ENCODE measurements at places on chromosomes 1 and 21.

GRCh38 chr1:29631361-29631760 lies 395.0 kb downstream of the PTPRU start:
- H3K36me3 ChIP-seq, result no peaks in the 10 kb centered on the region
- no peaks in the 10 kb centered on the region for H3K4me1 ChIP-seq
- H3K27ac ChIP-seq, result no peak overlapping the region
- H3K27me3 ChIP-seq, result no peaks in the 10 kb centered on the region
- peak; percentile 4 for DNase-seq

DNA sequence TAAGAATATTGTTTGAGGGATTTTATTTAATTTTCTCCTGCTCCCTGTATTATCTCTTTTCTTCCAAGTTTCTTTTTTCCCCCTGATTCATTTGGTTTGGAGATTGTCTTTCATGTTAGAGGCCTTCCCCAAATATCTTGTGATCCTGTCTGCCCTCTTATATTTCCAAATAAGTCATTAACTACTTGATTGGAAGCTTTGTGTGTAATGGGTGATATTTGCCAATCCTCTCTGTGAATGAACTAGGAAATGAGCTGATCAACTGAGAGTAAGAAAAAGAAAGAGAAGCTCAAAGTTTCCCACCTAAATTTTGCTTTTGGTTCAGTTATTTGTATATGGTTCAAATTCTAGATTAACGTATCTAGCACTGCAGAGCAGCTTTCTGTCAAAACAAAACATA lies 23.6 kb upstream of the LY9 start:
- DNase-seq, result no peak
- no peaks in the 10 kb centered on the region for H3K36me3 ChIP-seq
- H3K4me3 ChIP-seq, result no peak overlapping the region
- H3K27ac ChIP-seq, result no peak overlapping the region

DNA sequence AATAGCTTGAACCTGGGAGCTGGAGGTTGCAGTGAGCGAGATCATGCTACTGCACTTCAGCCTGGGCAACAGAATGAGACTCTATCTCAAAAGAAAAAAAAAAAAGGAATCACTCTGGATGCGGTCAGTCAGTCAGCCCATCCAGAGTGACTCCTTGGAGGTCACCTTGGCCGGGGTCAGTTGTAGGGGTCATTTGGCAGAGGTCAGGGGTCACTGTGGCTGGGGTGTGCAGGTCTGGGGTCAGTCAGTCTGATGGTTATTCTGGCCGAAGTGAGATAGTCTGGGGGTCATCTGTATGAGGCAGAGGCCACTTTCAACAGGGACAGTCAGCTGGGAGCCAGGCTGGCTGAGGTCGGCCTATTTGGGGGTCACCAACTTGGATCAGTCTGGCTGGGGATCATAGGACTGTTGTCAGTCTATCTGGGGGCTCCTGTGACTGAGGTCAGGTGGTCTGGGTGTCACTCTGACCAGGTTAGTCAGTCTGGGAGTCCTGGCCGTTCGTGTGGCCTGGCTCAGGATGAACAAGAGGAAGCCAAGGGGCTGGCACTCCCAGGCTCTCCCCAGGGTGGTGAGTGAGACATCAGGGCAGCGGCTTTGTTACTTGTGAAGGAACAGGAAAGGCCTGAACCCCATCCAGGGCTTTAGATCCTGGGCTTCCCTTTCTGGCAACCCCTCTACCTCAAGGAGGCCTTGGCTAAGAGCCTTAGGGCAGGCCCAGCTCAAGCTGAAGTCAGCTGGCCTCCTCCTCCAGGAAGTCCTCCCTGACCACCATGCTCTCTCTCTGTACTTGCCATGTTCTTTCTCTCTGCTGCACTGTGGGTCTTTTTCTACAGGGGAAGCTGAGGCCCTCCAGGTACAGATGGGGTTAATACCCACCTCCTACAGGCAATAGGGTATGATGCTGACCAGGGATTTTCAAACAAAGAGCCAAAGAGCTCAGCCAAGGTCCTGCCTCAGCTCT lies 15.1 kb downstream of the PTPRU start:
- no peak for DNase-seq
- no peak overlapping the region for H3K4me3 ChIP-seq
- H3K27ac ChIP-seq, result no peak overlapping the region

GRCh38 chr1:22437573-22437972 lies 14.1 kb upstream of the ZBTB40 start:
- H3K36me3 ChIP-seq, result no peaks in the 10 kb centered on the region
- no peak for DNase-seq
- H3K27ac ChIP-seq, result no peak overlapping the region
- H3K4me1 ChIP-seq, result no peaks in the 10 kb centered on the region

DNA sequence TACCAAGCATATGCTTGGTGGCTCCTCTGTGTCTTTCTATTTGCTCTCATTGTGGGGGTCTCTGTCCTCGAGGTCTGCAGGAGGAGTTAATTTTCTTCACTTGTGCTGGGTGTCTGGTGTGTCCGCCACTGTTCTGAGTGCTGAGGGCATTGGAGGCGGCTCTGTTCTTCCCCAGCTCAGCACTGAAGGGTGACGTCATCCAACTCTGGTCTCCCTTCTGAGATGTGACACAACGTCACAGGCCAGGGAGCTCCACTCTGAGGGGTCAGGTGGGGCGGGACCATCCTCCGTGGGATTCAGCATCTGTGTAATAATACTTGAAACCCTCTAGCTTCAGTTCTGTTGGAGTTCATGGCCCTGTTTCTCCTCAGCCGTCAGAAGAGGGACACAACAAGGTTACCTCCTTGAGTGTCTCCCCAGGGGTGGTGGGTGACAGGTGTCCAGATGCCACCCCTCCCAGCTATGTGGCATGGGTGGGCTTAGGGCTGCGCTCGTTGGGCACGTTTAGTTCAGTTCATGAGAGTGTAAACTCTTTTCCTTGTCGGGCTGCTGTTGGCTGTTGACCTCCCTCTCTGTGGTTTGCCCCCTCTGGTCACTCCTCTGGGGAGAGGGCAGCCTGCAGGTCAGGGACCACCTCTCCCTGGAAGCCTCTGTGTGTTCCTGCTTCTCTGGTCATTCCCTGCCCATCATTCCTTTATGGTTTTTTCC lies 3.1 kb downstream of the IBA57 start:
- H3K36me3 ChIP-seq, result no peaks in the 10 kb centered on the region
- DNase-seq, result no peak
- no peak overlapping the region for H3K27ac ChIP-seq
- H3K27me3 ChIP-seq, result no peaks in the 10 kb centered on the region

- H3K4me3 ChIP-seq, result no peak overlapping the region
- no peaks in the 10 kb centered on the region for H3K27me3 ChIP-seq
- no peak for DNase-seq
- no peak overlapping the region for H3K27ac ChIP-seq
- H3K36me3 ChIP-seq, result no peaks in the 10 kb centered on the region
- no peaks in the 10 kb centered on the region for H3K4me1 ChIP-seq
Observed at GRCh38 chr1:85149805-85150204, 51.0 kb downstream of the SYDE2 start.

- no peak overlapping the region for H3K4me3 ChIP-seq
- H3K36me3 ChIP-seq, result no peaks in the 10 kb centered on the region
- no peak for DNase-seq
- no peaks in the 10 kb centered on the region for H3K27me3 ChIP-seq
- no peak overlapping the region for H3K27ac ChIP-seq
Observed at GRCh38 chr1:205054013-205054412, 11.0 kb downstream of the CNTN2 start.

DNA sequence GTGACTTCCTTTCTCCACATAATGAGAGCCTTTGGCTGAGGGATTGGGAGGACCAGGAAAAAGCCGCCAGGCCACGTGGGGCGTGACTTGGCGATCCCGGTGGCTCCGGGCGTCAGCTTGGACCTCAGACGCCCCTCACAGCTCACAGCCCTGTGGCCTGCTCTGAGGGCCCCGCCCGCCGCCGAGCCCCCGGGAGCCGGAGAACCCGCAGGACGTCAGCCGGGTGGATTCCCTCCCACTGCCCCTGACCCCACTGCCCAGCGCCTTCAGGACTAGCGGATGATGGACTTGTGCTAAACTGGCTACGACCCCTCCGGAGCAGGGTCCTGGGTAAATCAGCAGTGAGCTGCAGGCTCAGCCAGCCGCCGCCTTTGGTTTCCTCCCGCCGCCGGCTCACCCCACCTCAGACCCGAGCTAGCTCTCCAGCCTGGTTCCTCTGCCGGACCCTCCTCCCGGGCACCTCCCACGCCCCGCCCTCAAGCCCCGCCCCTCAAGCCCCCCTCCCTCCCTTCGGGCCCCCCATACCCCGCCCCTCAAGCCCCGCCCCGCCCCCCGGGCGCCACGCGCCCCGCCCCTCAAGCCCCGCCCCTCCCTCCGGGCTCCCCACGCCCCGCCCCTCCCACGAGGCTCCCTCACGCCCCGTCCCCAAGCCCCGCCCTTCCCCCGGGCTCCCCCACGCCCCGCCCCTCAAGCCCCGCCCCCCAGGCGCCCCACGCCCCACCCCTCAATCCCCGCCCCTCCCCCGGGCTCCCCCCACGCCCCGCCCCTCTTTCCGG lies 10.0 kb upstream of the FAAP20 start:
- peak overlapping the region; percentile 68 for H3K27ac ChIP-seq
- no peaks in the 10 kb centered on the region for H3K36me3 ChIP-seq
- H3K4me1 ChIP-seq, result peaks cover 50% of the 10 kb centered on the region
- H3K4me3 ChIP-seq, result peak overlapping the region; percentile 49
- no peaks in the 10 kb centered on the region for H3K27me3 ChIP-seq

GRCh38 chr21:34639882-34640788 lies 25.2 kb upstream of the RCAN1 start:
- H3K27me3 ChIP-seq, result no peaks in the 10 kb centered on the region
- no peaks in the 10 kb centered on the region for H3K36me3 ChIP-seq
- H3K27ac ChIP-seq, result no peak overlapping the region

- no peaks in the 10 kb centered on the region for H3K36me3 ChIP-seq
- no peak overlapping the region for H3K27ac ChIP-seq
- no peaks in the 10 kb centered on the region for H3K27me3 ChIP-seq
- DNase-seq, result no peak
Observed at GRCh38 chr21:28018741-28019669, 973.7 kb downstream of the LTN1 start.

DNA sequence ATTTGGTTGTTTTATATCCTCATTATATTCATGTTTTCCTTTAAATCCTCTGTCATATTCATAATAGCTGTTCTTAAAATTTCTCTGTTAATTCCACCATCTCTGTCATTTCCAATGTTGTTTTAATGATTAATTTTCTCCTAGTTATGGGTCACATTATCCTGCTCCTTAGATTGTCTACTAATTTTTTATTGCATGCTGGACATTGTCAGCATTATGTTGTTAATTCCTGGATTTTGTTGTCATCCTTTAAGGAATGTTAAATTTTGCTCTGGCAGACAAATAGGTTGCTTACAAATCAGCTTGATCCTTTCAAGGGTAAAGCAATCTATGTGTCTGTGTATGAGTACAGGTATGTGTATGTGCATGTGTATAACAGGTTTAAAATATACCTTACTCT lies 393.8 kb upstream of the POU3F1 start:
- H3K27me3 ChIP-seq, result no peaks in the 10 kb centered on the region
- no peak for DNase-seq
- H3K36me3 ChIP-seq, result no peaks in the 10 kb centered on the region

DNA sequence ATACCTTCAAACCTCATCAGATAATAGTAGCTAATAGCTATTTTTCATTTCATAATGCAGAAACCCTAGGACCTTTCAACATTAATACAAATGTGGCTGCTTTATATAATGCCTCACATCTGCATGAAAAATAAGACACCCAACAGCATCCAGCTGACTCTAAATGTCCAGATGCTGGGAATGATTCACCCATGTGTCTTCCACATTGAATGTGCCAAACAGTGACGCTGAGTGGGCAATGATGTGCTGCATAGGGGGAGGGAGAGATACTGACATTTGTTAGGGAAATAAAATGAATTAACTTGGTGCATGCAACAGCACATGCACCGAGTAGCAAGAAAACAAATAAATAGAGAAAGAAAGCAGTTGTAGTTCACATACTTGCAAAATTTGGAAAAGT lies 199.3 kb downstream of the DSCAM start:
- no peak overlapping the region for H3K27ac ChIP-seq
- no peak for DNase-seq
- H3K4me3 ChIP-seq, result no peak overlapping the region
- no peaks in the 10 kb centered on the region for H3K36me3 ChIP-seq

GRCh38 chr1:67085326-67085725 lies 31.4 kb upstream of the SLC35D1 start:
- no peaks in the 10 kb centered on the region for H3K36me3 ChIP-seq
- H3K4me3 ChIP-seq, result no peak overlapping the region
- no peak for DNase-seq
- no peak overlapping the region for H3K27ac ChIP-seq
- no peaks in the 10 kb centered on the region for H3K4me1 ChIP-seq

DNA sequence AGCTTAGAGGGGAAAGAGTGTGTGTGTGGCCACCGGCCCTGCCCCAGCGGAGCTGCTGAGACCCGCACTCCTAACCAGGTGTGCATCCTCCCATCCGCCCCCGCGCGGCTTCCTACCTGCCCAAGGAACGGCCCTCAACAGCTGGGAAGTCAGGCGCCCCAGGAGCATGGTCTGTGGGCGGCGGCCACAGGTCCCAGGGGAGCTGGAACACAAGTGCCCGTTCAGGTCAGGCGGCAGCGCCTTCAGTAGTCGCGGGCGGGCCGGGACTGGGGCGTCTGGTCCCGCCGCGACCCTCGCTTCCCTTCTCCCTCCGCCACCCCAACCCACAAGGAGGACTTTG lies 448 bp downstream of the AURKAIP1 start:
- H3K27me3 ChIP-seq, result no peaks in the 10 kb centered on the region
- no peak for DNase-seq
- H3K4me1 ChIP-seq, result peaks cover 33% of the 10 kb centered on the region
- H3K36me3 ChIP-seq, result no peaks in the 10 kb centered on the region

GRCh38 chr1:10835822-10836421 lies 39.5 kb upstream of the CASZ1 start:
- H3K4me1 ChIP-seq, result no peaks in the 10 kb centered on the region
- H3K4me3 ChIP-seq, result no peak overlapping the region
- H3K27me3 ChIP-seq, result no peaks in the 10 kb centered on the region
- H3K27ac ChIP-seq, result no peak overlapping the region
- no peaks in the 10 kb centered on the region for H3K36me3 ChIP-seq

DNA sequence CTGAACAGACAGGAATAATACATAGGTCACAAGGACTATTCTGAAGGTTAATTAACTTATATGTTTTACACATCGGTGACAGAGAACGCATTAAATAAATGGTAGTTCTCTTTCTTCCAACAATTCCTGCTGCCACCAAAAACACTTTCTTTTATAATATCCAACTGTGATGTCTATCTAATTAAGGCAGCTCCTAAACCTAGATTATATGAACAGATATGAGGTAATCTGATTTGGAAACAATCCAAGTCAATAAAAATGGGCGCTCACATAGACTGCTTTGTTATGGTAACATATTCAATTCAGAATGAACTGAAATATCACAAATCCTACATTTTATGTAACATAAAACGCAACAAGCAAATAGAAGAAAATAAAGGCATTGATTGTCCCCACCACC lies 16.0 kb downstream of the CYYR1 start:
- no peak overlapping the region for H3K4me3 ChIP-seq
- no peak overlapping the region for H3K27ac ChIP-seq
- no peaks in the 10 kb centered on the region for H3K4me1 ChIP-seq
- no peak for DNase-seq
- H3K27me3 ChIP-seq, result no peaks in the 10 kb centered on the region

DNA sequence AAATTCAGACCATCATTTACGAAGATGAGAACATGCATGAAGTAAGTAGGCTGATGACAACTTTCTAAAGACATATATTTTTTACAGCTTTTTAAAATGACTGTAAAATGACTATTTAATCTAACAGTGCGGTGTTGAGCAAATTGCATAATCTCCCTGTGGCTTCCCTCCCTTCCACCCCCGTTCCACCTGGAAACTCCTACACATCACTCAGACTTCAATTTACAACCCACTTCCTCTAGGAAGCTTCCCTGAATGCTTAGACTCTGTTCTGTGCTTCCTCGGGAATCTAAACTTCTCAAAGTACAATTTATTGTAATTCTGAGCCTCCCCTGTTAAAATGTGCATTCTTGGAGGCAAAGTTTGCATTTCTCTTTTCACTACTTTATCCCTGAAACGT lies 354.9 kb downstream of the DPYD start:
- no peak overlapping the region for H3K4me3 ChIP-seq
- no peak overlapping the region for H3K27ac ChIP-seq
- no peaks in the 10 kb centered on the region for H3K4me1 ChIP-seq
- H3K27me3 ChIP-seq, result no peaks in the 10 kb centered on the region

Data from liver (tissue), 10 donors.